ENCODE measurements at places on chromosomes 4 and X. TPM values are rescaled to one million over a fixed set of nuclear protein-coding genes. Genes with fewer than 3 reads are reported as not detected.

GRCh38 chr4:79267671-79268070, 58.2 kb downstream of the NAA11 start:
- H3K27me3 ChIP-seq, result no peaks in the 10 kb centered on the region
- no peak overlapping the region for H3K4me3 ChIP-seq

- no peak overlapping the region for H3K4me3 ChIP-seq
- peak overlapping the region; percentile 60 for H3K27ac ChIP-seq
- H3K4me1 ChIP-seq, result peaks cover 13% of the 10 kb centered on the region
- H3K27me3 ChIP-seq, result no peaks in the 10 kb centered on the region
Observed at GRCh38 chr4:89829470-89830138, 7.4 kb downstream of the SNCA start.

GC gene
- not detected for total RNA-seq

- peak; percentile 49 for DNase-seq
- no peaks in the 10 kb centered on the region for H3K4me1 ChIP-seq
- H3K27me3 ChIP-seq, result no peaks in the 10 kb centered on the region
Observed at GRCh38 chr4:11480683-11481082, 52.0 kb upstream of the HS3ST1 start.

HSD17B13 gene
- not detected for total RNA-seq

Data from tibial nerve (tissue), 4 donors.